ENCODE measurements at places on chromosomes 4 and X.
A peak's percentile ranks its signal among the peaks of the same experiment; 100 is the strongest.

DNA sequence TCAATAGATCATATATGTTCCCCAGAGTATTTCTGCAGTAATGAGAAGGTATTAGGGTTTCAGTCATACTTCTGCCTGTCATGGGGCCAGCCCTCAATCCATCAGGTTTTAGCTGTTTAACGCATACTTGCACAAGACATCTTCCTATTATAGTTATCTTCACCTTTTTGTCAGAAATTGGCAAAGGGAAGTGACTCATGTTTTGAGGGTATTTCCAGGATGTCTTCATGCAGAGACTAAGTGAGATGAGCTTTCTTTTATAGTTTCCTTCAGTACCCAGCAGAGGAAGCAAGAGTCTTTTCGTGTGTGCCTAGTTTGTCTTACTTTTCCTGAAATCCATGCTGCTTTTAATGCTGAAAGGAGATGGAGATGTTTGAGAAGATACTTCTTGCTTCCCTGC lies 9.5 kb downstream of the CSTF2 start:
- DNase-seq = peak; percentile 3

DNA sequence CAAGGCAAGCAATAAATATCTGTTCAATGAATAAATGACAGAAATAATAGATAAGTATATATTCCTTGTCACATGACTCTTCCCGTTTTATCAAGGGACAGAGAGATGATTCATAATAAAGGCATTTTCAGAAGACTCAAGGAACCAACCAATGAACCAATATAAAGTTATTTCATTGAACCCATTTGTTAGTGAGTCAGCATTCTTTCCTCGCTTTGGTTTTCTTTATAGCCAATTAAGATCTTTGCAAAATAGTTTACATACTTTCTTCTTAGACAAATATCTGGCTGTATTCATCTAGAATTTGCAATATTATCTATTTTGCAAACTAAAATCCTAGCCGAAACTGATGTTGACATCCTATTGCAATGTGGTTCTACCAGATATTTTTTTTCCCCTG lies 269.4 kb downstream of the IL15 start:
- no peak for DNase-seq

- DNase-seq = no peak
Measured at GRCh38 chrX:68429216-68429615, 4.1 kb downstream of the OPHN1 start.

- DNase-seq = no peak
Measured at GRCh38 chrX:69262036-69262936, 97.0 kb upstream of the PJA1 start.

- no peak for DNase-seq
Measured at GRCh38 chrX:154411981-154412340, 622 bp downstream of the TAFAZZIN start.

DNA sequence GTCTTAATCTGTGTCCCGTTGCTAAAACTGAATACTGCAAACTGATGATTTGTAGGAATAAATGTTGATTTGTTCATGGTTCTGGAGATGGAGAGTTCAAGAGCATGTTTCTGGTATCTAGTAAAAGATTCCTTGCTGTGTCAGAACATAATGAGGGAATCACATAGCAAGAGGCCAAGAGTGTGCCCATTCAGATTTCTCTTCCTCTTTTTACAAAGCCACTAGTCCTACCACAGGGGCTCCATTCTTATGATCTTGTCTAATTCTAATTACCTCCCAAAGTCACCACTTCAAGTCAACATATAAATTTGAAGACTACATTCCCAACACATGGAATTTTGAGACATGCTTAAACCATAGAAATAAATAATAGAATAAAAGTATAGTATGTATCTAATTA lies 608.8 kb upstream of the EPHA5 start:
- DNase-seq = no peak

DNA sequence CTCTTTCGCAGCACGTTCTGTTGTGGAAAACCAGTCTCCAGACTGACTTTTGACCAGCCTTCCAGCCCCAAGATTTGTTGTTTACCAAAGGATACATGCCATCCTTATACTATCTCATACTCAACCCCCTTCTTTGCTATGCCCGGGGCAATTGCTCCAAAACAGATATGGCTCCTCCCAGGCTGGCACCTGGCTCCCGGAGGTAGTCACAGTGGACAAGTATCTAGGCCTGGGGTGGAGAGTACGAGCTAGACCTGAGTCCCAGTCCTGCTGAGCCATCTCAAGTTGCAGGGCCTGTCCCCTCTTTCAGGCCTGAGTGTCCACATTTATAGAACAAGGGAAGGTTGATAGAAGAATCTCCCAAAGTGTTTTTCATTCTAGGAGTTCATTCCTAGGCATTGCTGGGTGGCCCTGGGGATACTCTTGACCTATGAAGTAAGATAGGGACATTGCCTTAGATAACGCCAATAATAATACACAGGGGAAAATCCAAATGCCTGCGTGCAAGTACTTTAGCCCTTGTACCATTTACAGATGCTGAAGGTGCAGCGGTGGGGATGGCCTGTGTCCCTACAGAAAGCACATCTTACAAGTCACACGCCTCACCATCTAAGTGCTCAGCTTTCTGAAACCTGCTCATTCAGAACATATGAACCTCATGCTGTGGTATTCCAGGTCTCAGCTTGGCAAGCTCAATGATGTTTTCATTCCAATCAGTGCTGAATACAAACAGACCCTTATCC lies 136.7 kb upstream of the MAMLD1 start:
- DNase-seq = no peak

- no peak for DNase-seq
Measured at GRCh38 chr4:71453531-71453930, 114.7 kb downstream of the SLC4A4 start.

- no peak for DNase-seq
Measured at GRCh38 chrX:139299309-139299708, 231.2 kb upstream of the F9 start.
